ENCODE measurements at places on chromosomes 6 and 20.

- DNase-seq = no peak
Observed at GRCh38 chr20:25444556-25444955, 37.1 kb downstream of the GINS1 start.

DNA sequence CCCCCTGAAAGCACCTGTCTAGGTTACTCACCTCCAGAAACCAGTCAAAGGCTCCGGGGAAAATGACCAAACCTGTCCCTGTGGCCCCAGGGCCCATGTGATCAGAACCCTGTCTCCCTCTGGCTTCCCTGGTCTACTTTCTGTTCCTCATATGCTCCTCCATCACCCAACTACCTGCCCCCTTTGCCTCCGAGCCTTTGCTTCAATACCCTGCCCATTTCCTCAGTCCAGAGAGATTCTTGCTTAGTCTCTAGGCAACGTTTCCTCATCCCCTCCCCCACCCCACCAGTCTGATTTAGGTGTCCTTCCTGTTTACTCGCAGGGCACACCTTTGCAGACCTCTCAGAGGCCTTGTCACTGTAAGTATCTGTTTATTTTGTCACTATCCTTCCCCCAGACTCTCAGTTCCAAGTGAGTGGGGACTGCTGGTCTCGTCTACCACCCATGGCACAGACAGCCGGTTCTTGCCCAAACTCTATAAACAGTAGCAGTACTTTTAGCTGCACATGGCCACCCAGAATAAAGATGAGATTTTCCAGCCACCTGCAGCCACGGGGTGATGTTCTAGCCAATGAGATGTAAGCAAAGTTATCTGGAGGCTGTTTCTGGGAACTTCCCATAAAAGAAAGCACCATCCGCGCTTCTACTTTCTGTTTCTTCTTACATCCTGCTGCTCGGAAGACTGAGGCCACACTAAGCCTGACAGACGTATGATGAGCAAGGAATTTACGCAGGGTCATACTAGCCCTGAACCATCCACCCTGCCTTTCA is 13.3 kb downstream of the ELOVL5 start:
- no peak for DNase-seq

DNA sequence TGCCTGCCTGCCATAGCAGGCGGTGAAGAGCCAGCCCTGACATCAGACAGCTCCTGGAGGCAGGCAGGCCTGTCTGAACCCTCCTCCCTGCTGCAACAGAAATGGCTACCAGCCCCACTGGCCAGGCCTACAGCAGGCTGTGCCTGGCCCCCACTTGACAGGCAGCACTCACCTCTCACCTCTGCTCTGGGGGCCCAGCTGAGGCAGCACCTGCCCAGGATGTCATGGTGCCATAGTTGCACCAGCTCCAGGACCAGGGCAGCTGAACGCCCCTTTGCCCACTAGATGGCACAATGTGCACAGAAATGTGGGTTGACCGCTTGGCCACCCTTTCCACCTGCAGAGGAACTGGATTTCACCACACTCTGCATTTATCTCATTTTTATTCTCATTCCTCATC is 30.6 kb downstream of the MRPL14 start:
- DNase-seq = peak; percentile 18

- DNase-seq = peak; percentile 85
Observed at GRCh38 chr6:34949636-34950035, 60.6 kb downstream of the ANKS1A start.

DNA sequence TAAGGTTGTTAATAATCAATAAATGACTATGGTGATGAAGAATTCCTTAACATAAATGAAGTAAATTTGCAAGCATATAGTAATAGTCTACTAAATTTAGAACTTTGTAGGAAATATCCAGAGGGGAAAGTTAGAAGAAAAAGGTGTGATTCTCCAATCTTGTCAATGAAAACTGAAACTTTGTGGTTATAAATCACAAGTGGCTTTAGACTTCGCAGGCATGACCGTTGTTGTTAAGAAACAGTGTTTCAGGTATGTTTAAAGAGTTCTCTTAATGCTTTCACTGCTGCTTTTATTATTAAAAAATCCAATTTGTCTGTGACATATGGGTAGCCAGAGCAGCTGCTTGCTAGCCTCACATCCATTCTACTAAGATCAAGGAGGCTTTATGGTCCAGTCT is 475.6 kb upstream of the ADGRB3 start:
- no peak for DNase-seq

GRCh38 chr6:33720998-33721397 is 9.5 kb upstream of the UQCC2 start:
- DNase-seq = no peak

- no peak for DNase-seq
Observed at GRCh38 chr20:50582092-50582491, 71.9 kb downstream of the PTPN1 start.

Data from DMS79 (cell line).